ENCODE measurements at places on chromosomes 1 and 21.

DNA sequence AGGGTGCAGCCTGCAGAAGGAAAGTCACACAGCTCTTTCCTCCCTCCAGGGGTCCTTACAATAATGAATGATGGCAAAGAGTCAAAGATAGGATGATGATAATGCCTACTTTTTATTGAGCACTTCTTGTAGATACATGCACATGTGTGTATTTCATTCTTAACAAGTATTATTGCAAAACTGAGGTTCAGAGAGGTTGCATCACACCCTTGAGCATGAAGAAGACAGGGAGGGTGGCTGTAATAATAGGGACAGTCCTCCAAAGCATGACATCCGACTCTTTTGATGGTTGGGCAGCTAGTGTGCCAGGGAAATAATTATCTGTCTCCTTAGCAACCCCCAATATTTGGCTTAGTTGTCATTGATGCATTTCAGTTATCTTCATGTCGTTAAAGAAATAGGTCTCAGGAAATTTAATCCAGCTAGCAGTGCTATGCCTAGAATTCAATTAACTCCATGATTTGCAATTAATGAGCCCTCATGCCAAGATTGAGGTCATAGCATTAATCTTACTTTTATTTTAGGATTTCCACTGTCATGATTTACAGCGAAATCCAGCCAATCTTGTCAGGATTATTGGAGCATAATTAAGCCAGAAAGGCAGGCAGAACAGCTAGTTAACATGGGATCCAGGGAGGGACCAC is 35.0 kb downstream of the DNAJC6 start:
- no peak for DNase-seq

DNA sequence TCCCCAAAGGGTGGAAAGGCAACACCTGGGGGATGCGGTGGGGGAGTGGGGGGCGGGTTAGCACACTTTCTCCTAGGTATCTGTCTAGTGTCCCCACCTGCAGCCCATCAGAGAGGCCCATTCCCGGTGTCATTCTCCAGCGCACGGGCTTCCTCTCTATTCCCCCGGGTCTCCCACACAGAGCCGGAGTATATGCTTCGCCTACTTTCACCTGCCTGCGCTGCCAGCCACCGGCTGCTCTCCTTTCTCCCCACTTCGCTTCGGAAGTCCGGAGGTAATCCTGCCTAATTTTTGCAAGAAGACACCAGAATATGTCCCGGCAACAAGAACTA is 852 bp downstream of the RGS7 start:
- no peak for DNase-seq

DNA sequence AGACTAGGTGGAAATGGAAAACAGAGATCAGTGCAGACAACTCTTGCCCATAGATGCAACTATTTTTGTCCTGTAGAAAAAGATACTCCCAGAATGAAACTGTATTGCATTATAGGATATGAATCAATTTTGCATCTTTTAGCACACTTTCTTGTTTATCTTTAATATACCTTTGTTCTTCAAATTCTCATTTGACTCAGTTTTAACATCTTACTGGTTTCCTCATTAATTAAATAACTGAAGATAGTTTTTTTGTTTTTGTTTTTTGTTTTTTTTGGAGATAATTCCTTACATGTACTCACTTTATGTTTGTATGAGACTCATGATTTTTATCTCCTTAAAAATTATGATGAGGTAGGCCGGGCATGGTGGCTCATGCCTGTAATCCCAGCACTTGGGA is 10.9 kb upstream of the CAMTA1 start:
- no peak for DNase-seq

GRCh38 chr1:163271535-163271934 is 50.2 kb upstream of the NUF2 start:
- DNase-seq, result no peak

Data from stimulated activated CD8-positive, alpha-beta memory T cell treated with anti-CD3 and anti-CD28 coated beads, Interleukin-7, amount 100 ng/mL, for 24 hours (primary cell).